NCI-H446 treated with DMSO at 0.1 percent for 48 hours (cell line): ENCODE measurements at places on chromosomes 6 and 20.

DNA sequence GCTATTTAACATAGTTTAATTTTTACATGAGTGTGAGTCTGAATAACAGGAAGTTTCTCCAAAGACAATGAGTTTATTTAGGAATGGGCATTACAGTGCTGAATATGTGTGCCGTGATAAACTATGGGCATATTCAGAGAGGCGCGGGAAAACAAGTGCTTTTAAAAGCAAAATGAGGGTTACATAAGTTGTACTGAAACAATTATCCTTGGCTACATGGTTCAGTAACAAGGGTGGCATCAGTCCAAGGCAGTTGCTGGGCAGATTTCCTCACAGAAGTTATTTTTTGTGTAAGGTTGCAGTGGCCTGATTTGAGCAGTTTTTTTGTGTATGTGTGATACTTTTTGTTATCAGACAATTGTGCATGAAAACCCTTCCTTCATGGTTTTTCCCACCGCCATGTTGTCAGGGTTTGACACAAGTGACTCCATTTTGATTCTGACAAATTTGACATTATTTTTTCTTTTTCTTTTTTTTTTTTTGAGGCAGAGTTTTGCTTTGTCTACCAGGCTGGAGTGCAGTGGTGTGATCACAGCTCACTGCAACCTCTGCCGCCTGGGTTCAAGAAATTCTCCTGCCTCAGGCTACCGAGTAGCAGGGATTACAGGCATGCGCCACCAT, 22.3 kb upstream of the PXDC1 start:
- peak; percentile 7 for DNase-seq

GRCh38 chr6:99780556-99780885, 173.9 kb downstream of the PRDM13 start:
- DNase-seq = no peak

- DNase-seq = no peak
These were observed 496.0 kb upstream of the MARCKS start for GRCh38 chr6:113361014-113361645.

- no peak for DNase-seq
These were observed 10.4 kb downstream of the FAM110A start for GRCh38 chr20:843912-844311.

DNA sequence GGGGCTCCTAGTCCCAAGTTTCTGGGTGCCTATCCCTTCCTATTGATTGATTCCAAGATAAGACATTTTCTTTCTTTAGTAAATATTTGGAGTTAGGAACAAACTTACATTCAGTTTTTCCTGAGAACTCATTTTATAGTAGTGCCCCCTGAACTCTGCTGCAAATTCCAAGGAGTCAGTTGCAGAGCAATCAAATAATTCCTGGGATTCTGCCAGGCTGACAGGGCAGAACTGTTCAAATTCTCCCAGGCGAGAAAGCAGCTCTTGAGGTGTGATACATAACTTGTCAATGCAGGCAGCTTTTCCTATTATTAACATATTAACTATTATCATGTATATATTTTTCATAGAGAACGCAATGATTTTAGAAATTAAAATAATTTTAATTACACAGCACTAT, 15.9 kb upstream of the ZBTB24 start:
- no peak for DNase-seq

DNA sequence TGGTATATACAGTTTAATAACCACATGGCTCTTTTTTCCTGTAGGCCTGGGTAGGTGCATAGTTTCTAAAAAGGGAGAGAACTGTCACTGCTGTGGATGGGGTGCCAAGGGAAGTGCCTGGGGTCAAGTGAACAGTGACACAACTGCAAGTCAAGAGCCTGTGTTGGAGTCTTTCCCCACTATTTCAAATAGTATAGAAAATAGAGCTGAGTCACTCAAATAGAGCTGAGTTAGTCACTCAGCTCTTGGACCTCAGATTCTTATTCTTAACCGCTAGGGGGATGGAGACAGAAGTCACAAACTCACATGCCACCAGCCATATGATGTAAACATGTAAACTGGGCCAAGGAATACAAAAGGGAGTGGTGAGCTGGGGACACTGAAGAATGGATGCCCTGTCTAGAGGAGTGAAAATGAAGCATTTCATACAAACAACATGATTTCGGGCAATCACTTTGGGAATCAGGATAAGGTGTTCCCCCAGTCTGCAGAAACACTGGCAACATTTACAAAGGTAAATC, 2.1 kb downstream of the NQO2 start:
- DNase-seq = peak; percentile 11

GRCh38 chr6:14328163-14328562, 210.6 kb downstream of the CD83 start:
- no peak for DNase-seq

- peak; percentile 57 for DNase-seq
These were observed 2.2 kb downstream of the PIM1 start for GRCh38 chr6:37171970-37172812.

DNA sequence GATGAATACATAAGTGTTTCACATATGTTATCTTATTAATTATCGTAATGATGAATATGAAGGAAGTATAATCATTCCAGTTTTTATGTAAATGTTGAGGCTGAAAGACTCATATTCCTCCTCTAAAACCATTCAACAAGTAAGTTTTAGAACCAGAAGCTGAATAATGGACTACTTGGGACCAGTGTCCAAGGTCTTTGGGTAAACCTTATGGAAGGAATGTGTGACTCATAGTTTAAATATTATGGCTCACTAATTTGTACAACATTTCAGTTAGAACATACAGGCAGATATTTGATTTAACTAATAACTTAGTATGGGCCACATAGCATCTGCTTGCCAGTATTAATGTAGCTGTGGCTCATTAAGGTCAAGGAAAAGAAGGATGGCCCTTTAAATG, 209.6 kb downstream of the TFAP2B start:
- DNase-seq = no peak

DNA sequence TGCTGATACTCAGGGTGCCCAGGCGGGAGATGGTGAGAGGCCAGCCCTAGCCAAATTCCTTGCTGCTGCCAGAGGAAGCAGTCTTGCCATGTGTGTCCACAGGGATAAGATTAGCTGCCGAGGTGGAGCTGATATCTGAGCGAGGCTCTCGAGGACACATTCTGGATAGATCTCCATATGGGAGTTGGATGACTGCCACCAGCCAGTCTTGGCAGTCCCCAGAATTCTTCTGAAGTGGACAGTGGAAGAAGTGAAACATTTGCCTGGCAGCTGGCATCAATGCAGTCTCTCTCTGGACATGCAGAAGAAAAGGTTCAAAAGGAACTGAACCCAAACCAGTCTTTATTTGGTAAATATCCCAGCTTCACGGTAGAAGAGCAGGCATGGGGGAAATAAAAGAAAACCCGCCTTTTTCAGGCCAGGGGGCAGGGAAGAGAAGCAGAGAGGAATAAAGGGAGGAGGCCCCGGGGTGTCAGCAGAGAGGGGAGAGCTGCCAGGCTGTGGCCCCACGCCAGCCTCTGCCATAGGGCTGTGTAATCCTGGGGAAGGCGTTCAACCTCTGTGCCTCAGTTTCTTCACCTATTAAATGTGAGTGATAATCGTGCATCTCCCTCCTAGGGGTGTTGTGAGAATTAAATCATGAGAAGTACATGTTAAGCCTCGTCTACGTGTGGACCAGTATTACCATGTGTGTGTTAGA, 3.7 kb upstream of the FUCA2 start:
- peak; percentile 47 for DNase-seq

- DNase-seq = no peak
These were observed 202.4 kb downstream of the LY86 start for GRCh38 chr6:6790891-6791290.

- no peak for DNase-seq
These were observed 383.2 kb downstream of the CD83 start for GRCh38 chr6:14500809-14501208.

DNA sequence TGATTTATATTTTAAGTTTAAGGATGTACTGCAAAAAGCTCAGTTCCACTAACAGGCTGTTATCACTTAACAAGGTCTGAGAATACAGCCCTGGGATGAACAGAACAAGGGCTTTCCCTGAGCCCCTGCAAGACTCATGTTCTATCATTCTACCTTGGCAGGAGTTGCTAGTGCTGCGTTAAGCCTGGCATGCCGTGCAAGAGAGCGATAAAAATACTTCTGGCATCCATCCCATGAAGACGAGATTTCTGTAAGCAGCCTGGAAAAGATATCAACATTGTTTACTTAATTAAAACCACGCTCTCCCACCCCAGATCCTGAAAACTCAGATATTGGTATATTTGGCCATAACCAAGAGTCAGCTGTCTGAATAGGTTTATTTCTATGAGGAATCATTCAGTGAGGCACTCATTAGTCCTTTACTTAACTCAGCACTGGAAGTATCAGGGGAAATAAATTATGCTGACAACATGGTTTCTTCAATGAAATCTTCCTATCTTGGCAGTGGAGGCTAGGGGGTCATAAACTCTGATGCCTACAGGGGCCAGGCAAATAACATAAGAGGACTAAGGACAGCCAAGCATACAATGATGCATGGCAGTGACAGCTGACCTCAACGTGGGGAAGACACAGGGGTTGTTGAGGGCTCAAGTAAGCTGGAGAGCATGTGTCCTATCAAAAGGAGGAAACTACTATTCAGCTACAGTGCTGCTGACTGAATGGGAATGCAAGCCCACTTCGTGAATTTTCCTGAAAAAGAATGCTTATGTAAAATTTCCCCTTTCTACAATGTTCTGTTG, 37.6 kb upstream of the LYRM2 start:
- DNase-seq = no peak

GRCh38 chr6:54291146-54291545, 17.1 kb upstream of the TINAG start:
- DNase-seq = no peak

DNA sequence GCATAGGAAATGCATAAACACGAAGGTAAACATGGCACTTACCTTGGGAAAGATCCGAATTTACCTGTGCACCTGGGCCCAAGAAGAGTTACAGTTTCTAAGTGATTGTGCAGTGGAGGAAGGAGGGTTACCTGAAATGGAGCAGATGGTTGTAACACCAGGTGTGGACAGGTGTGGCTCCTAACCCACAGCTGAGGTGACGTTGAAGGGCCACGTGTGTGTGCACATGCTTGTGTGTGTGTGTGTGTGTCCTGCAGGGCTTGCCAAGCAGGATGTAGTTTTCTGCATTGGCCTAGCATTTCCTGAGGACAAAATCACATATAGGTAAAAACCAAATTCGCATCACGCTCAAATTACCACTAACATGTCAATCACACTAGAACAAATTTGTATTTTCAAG, 240.8 kb downstream of the ANKRD60 start:
- no peak for DNase-seq

DNA sequence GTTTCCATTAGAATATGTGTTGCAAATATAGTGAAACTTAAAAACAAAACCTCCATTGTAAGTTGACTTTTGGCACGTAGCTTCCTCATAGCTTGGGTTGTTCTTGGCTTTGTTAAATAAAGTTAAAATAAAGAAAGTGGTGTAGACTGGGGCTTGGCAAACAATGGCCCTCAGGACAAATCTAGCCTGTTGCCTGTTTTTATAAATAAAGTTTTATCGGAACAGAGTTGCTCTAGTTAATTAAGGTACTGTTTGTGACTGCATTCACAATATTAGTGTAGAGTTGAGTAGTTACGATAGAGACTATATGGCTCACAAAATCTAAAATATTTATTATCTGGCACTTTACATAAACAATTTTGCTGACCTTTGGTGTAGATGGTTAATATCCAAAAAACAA, 168.8 kb downstream of the CDKAL1 start:
- DNase-seq = no peak

- DNase-seq = no peak
These were observed 93.5 kb downstream of the CEBPB start for GRCh38 chr20:50283922-50284810.

DNA sequence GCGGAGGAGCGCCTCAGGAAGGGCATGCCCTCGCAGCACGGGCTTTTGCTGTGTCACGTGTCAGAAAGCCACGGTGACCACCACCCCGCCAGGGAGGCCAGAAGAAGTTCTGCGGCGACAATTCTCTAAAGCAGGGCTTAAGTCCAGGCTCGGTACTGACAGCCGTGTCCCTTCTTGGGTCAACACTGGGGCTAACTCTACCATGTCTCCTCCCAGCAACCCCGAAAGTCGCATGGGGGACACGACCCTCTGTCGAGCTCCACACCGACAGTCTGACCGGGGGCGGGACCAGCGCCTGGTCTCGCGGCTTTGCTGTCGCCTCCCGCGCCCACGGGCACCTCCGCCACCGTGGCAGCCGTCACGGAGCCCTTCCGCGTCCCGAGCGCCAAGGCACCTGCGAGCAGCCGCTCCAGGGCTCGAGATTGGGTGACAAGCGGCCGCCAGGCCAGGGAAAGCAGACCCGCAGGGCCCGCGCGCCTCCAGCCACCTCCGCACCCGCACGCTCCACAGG, 534 bp downstream of the NANP start:
- DNase-seq = no peak

- no peak for DNase-seq
These were observed 209.6 kb downstream of the ERMARD start for GRCh38 chr6:169960886-169961611.

- no peak for DNase-seq
These were observed 108.7 kb downstream of the FOXA2 start for GRCh38 chr20:22475662-22476061.

DNA sequence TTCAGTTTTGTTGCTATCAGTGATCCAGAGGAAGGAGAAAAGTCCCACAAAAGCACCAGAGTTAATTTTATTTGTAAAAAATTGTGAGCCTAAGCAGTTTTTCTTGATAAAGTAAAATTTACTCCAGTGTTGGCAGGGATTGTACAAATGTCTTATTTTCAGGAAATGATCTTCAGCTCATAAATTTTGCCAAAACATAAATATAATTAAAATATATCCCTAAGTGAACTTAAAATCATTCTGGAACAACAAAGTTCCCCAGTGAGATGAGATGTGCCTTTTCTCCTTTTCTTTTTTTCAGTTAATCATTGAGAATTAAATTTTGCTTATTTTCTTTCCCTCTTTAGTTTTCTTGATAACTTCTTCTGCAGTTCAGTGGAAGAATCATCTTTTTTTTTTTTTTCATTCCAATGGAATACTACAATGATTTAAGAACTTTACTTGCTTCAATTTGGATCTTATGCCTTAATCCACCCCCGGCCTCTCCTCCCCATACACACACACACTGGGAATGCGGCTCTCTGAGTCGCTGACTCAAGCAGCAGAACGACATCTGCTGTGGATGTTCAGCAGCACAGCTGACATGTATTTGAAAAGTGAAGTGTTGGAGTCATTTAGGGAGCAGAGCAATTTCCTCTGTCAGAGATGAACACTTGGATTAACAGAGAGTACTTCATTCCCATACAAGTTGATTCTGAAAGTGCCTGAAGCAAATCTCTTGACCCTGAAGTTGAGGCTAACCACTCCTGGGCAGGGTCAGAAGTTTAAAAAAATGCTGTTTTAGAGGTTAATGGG, 27.7 kb upstream of the LAMA4 start:
- DNase-seq = no peak

GRCh38 chr6:111176038-111176759, 88.9 kb downstream of the SLC16A10 start:
- no peak for DNase-seq
